ENCODE measurements at places on chromosomes 2 and 18.

DNA sequence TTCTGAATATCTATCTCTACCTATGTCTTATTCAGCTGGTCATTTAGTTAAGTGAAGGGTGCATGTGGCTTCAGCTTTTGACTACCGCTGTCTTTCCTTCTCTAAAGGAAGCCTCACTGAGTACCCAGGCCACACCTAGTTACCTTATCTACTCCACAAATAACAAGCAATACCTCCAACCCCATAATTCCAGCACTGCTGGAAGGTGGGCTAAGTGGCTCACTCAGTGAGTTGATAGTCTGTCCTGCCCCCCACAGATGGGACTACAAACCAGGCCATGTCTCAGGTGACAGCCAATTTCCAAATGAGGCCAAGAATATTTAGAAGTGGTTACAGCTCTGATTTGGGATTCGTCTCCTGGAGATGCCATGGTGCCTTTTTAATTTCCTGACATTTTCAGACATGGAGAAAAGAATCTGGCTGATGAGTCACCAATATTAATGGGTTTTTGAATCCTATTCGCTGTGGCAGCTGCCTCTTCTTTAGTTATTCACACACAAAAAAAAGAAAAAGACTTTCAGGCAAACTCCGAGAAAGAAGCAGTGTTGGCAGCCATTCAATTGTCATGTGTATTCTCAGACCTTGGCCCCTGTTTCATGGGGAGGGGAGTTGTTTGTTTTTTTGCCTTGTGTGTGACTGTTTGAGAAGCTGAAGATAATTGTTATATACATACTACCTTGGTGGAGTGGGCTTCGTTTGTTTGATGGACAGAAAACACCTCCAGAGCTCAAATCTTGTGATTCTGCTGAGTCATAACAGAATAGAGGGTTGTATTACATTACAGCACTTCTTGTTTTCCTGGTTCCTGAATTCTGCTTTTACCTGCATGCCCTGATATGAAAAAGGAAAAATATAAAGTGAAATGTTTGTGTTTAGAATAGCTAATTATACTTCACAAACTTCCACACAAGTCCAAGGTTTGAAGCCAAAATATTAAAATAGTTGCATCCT is 64.2 kb downstream of the SCG2 start:
- DNase-seq, result peak; percentile 85

DNA sequence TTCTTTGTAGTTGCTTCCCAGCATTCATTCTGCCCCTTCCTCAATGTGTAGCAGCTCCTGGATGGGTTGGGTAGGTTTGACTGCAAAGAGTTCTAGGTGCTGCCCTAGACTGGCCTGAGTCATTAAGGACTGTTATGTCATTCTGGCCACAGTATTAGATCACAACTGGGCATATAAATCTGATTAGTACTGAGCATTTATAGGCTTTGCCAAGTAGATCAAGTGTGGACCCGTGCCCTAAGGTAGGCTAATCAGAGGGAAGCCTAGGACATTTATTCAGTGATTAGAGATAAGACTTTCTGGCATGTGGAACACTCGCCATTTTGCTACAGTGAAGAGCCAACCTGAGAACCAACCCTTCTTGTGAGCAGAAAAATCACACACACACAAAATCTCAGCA is 2.7 kb downstream of the KATNAL2 start:
- no peak for DNase-seq

DNA sequence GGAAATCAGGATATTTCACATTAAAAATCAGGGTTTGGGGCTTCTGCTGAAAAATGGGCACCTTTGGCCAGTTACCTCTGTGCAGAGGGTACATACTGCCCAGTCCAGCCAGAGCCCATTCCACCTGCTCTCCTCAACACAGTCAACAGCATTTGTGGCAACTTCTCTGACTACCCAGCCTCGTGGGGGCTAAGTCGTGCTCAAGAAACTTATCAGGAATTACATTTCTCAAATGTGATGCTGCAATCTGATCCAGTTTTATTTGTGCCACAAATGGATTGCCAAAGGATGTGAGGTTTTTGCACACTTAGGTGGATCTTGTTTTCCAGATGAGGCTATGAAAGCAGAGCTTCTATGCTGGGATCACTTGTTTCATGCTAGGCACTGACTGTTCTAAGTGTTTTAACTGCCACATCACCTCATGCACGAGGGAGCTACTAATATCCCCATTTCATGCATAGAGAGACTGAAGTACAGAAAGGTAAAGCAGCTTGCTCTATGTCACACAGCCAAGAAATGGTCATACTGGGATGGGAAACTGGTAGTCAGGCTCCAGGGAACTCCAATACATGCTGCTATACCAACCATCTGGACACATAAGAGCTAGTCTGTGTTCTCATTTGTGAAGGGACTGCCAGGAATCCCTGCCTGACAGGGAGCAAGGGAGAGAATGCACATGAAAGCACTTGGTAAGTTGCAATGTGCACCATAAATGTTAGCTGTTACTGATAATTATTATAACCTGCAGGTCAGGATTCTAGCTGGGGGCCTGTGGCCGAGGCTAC is 89.0 kb upstream of the HK2 start:
- no peak for DNase-seq

- no peak for DNase-seq
Observed at GRCh38 chr2:167869200-167869599, 378.2 kb downstream of the STK39 start.

DNA sequence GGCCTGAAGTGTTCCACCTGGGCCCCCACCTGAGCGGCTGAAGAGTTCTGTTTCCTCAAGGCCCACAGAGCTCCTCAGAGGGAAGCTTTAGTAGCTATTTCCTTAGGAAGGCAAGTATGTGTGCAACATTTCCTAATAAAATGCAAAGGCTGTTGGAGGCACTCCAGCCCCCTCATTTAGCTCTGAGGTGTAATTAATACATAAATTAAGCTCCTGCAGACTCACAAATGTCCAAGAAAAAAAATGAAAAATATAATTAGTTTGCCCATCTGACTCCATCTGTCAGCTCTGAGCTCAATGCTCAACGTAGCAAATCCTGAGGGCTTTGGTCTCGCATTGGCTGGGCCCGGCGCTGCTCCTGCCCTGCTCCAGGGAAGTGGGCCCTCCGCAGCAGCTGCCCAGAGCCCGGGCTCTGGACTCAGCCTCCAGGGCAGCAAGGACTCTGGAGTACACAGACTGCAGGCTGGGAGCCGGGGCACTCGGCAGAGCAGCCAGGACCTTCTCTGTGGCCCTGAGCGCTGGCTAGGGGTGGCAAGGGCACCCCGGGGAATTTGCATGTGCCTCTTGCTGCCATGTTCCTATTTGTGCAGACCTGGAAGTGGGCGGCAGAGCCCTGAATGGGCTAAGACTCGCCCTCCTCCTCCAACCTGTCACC is 23.4 kb upstream of the C1QL2 start:
- DNase-seq, result no peak

GRCh38 chr18:66931010-66931409 is 327.1 kb upstream of the CDH19 start:
- DNase-seq, result no peak

GRCh38 chr18:48105317-48105716 is 174.9 kb upstream of the SMAD2 start:
- DNase-seq, result no peak

All from NCI-H1105 treated with DMSO at 0.1 percent for 48 hours (cell line).